ENCODE measurements at places on chromosomes 7 and 10.

- peak; percentile 79 for DNase-seq
These were observed at the start of gene ELAPOR2 for GRCh38 chr7:87059525-87060287. Gene ELAPOR2 (minus strand): TSS chr7:87059654. CDS start chr7:87059513, 141 bp downstream.

DNA sequence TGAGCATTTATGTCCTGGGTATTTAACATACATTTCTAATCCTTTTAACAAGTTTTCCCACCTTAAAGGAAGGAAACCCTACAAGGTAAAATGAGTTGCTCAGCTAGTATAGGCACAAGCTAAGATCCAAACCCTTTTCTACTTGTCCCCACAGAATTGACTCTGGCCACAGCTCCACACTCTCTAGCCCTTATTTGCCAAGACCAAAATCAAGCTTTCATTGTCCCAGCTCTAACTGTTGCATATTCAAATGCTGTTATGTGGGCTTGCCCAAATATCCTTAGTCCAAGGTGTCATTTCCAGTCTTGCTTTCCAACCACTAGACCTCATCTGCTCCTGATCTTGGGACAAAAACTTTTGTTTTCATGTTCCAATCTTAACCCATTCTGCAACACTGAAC lies 31.3 kb upstream of the LSM8 start:
- DNase-seq: no peak

DNA sequence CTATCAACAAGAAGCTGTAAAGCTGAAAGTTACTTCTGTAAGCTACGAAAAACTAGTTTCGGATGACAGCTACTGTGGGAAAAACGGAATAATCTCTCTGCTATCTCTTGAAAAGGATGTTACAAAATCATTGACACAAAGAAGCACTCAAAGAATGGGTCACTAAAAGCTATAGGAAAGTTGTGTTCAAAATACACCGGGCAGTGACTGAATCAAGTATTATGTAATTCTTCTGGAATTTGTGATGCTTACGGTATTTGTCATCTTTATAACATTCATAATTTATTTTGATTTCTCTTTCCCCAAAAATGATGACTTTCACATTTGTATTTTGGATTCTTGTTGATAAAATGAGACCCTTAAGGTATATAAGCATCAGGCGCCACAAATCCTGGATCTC lies 112.1 kb upstream of the KLF6 start:
- no peak for DNase-seq

GRCh38 chr10:32227802-32228201 lies 119.2 kb downstream of the EPC1 start:
- DNase-seq: no peak

- DNase-seq: peak; percentile 40
These were observed 839 bp downstream of the IKZF5 start for GRCh38 chr10:123007558-123008354.

- DNase-seq: no peak
These were observed 57.6 kb downstream of the ZNF727 start for GRCh38 chr7:64102656-64103400.

- no peak for DNase-seq
These were observed 65.3 kb upstream of the MDFIC start for GRCh38 chr7:114856625-114857024.

GRCh38 chr10:84329986-84330651 lies 1.7 kb downstream of the CCSER2 start:
- DNase-seq: no peak

GRCh38 chr10:127834221-127834620 lies 58.5 kb downstream of the CLRN3 start:
- no peak for DNase-seq

GRCh38 chr7:28192786-28193585 lies 12.4 kb upstream of the JAZF1 start:
- no peak for DNase-seq

GRCh38 chr7:1395211-1396070 lies 63.8 kb downstream of the MICALL2 start:
- DNase-seq: no peak

GRCh38 chr7:153887749-153888569 lies 164.2 kb upstream of the DPP6 start:
- DNase-seq: no peak

DNA sequence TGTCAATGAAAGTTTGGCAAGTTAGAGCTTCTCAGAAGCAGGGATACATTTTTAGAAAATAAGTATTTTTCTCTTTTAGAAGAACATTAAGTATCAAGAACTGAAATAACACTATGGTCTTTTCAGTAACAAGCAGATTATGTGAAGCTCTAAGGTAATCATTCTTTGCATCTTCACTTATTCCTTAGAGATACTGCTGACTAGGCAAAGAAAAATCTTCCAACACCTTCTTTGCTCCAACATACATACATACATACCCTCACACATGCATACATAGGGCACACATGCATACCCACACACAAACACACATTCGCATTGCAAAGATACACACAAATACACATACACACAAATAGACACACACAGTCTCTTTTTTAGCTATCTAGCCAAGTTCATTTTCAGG lies 37.8 kb upstream of the CACNB2 start:
- DNase-seq: no peak

GRCh38 chr7:122544463-122544862 lies 154.5 kb downstream of the RNF133 start:
- no peak for DNase-seq

- no peak for DNase-seq
These were observed 218.6 kb downstream of the DGKI start for GRCh38 chr7:137628216-137628615.

GRCh38 chr10:77478247-77478961 lies 159.2 kb downstream of the KCNMA1 start:
- DNase-seq: no peak

DNA sequence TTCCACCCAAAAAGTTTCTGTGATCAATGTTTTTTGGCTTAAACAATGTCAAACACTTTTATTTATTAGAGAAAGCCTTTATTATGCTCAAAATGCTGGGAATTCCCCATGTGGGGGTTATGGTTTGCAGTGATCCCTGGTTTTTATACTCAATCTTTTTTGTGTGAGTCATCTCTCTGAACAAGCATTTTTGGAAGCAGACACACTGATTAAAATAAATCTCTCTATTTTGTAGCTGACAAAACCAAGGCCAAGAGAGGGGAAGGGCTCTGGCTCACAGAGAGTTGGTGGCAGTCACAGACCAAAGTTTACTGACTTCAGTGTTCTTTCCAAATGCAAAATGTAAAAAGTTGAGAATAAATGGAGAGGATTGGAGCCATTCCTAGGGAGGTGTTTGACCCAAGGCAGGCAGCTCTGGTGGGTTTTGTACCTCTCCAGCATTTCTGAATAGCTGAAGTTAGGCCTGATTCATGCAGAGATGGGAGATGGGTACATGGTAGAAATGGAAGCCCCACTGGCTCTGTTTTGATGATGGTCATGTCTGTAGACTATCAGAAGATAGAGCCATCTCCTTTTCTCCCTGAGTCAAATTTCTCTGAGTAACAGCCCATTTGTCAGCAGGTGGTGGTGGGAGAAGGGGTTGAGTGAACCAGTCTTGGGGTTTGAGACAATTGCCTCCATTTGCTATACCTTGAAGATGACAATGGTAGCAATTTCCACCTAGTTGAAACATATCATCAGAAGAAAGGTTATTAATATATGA lies 45.4 kb upstream of the NAMPT start:
- peak; percentile 23 for DNase-seq

- no peak for DNase-seq
These were observed 10.4 kb upstream of the WIPF3 start for GRCh38 chr7:29795696-29796580.

DNA sequence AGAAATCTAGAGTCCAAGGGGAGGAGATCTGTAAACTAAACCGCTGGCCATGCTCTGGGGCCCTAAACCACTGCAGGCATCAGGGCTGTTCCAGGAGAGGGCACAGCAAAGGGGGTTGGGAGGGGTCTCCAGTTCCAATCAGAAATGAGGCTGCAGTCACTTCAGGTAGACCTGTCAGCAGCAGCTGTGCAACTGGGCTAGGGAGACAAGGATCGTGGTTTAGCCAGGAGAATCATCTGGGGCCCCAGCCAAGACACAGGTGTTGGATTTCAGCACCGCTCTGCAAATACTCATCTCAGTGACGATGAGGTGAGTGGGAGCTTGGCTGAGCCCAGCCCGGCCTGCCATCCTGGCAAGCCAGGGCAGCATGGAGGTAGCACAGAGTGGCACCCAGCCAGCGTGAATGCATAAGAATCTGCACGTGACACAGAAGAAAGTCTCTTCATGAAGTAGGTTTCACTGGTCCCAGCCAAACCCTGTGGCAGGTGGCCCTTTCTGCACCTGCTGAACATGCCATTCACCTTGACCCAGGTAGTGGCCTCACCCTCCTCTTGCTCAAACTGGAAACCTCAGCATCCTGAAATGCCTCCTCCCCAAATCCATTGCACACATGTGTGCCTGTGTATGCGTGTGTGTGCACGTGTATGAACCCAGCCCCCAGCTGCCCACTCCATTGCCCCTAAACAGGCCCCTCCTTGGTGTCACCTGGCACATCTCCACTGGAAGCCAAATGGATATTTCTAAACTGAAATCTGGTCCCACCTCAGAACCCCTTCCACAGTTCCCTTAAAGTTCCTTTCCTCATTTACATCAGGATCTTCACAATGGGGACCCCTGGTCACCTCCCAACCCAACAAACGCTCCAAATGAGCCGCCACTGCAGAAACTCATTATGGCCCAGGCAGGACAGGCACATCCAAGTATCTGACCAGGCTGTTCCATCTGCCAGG lies 9.6 kb downstream of the GPRIN2 start:
- DNase-seq: no peak

DNA sequence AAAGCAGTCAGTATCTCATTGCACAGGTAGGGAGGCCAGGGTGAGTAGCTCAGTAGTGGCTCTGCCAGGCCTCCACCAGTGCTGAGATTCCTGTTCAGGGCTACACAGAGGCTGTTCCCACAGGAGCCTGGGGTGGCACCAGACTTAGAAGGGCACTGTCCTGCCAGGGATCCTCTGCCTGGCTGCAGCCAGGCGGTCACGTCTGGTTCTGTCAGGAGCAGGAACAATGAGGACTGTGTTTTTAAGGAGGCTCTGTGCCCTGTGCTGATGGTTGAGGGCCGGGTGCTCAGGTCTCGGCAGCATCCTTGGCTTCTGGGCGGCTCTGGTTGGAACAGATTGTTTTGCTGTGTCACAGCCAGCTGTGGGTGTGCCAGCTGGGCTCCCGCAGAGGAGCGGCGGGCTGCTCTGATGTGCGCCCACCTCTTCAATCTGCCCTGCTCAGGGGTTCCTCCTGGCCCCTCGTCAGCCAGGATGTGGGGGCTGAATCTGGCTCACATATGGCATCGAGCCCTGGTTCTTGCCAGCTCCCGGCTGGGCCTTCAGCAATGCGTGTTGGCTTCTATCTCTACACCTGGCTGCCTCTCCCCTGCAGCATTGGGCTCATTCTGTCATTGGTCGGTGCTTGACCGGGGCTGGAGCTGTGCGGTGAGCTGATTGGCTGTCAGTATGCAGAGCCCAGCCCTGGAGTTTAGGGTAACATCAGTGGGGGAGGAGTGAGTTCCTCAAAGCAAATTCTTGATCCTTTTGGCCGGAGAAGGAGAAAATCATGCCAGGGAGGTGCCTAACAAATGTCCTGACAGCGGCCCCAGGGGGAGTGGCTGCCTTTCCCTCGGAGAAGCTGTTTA lies 41.2 kb downstream of the TACR2 start:
- DNase-seq: no peak

GRCh38 chr7:100372256-100372655 lies 1.0 kb upstream of the PILRA start:
- no peak for DNase-seq

DNA sequence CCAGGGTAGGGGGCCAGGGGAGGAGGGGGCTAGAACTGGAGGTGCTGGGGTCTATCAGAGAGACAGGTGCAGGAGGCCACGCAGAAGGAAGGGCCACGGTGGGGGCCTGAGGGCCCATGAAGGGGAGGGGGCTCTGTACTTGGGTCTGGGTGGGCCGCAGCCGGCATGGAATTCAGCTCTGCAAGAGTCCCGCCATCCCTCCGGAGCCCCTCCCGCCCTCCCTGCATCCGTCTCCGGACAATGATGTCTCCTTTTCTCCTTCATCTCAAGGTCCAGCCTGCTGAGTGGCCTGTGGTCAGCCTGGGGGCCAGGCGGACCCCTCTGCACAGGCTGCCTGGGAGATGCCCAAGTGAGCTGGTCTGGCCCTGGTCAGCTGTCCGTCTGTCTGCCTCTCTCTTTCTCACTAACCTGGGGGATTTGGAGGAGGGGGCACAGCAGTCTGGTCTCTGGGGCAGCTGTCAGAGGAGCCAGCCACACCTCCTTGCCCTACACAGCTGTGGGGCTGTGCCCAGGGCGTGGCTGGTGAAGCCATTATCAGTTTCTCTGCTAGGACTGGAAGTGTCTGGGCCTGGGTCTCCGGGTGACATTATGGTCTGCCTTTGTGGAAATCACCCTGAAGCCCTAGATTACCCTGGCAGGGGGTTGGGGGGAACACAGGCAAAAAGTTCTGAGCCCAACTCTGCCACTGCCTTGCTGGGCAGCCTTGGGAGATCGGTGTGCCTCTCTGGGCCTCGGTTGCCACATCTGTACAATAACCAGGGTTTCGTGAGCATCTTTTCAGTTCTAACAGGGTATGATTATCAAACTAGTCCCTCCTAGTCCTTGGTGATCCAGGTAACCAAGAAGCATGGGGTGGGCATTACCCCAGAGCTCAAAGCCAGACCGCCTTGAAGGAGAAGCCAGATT lies 19.0 kb upstream of the HSPB1 start:
- no peak for DNase-seq

- no peak for DNase-seq
These were observed 29.6 kb upstream of the FAM20C start for GRCh38 chr7:162632-163297.

DNA sequence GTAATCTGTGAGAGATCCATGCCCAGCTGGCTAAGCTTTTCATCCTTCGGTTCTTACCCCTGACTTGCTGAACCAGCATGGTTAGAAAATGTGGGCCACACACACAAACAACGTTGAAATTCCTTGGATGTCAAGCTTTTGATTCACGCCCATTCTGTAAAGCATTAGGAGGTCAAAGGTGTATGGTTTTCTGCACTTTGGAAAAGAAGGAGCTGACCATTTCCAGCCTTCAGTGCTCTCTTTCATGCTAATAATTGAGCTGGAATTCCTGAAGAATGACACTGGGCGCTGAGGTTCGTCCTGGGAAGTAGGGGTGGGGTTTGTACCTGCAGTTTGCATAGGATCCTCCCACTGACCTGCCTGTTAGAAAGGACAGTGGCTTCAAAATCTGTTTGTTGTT lies 23.1 kb downstream of the KLF6 start:
- DNase-seq: no peak

DNA sequence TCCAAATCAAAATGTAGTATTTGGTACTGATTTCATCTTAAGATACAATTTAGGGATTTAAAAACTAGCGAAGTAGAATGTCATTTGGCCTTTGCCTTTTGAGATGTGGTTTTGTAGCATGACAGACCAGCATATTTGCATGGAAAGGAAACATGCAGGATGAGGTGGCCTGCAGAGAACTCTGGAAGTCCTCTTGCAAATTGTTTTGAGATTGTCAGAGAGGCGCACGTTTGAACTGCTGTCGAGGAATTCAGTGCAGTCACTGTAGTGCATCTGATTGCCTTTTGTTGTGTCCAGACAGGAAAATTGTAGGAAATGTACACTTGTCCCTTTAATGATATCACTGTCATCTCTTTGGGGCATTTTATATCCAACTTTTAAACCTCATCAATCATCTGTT lies 136.7 kb downstream of the CELF2 start:
- DNase-seq: no peak
